ENCODE measurements at places on chromosomes 2 and 18.

- no peak for DNase-seq
Observed at GRCh38 chr2:129711816-129712675, 267.4 kb upstream of the RAB6C start.

- DNase-seq, result peak; percentile 27
Observed at GRCh38 chr18:3062798-3063680, 50.1 kb upstream of the LPIN2 start.

GRCh38 chr2:40202798-40203400 lies 249.0 kb downstream of the SLC8A1 start:
- DNase-seq, result no peak

DNA sequence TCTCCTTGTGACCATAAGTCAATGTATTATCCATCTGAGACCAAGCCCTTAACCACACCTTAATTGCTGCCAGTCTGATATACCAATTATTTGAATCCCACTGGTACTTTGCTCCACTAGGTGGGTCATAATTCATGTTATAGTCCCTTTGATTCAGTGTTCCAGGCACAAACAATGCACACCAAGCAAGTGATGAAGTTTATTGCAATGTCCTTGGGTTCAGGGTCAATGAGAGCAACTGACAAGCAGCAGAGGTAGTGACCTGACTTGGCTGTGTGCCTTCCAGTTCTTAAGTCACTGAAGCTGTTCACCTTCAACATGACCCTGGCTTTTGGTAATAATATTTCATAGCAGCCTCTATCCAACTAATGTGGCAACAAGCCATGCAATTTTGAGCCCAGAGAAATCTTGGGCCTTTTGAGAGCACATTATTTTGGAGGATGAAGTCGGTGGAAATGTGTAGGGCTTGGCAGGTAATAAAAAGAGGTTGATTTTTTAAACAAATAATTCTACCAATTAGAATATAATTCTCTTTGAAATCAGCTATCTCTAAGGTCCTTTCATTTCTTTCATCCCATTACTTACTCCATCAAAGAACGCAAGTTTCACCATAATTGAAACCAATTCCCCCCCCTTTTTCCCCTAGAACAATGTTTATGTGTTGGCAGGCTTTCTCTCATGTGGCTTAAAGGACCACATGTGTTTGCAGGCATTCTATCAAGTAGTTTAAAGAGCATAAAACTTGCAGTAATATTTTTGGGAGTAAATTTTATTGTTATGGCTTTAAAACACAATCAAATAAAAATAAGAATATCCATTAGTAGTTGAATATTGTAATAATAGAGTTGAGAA lies 3.1 kb upstream of the CPO start:
- DNase-seq, result no peak

- no peak for DNase-seq
Observed at GRCh38 chr18:75226286-75226955, 15.8 kb downstream of the TSHZ1 start.
